Activated CD4-positive, CD25-positive, alpha-beta regulatory T cell treated with anti-CD3 and anti-CD28 coated beads, Interleukin-2, amount 50 U/mL, for 24 hours (primary cell): ENCODE measurements at places on chromosomes 4 and X.

DNA sequence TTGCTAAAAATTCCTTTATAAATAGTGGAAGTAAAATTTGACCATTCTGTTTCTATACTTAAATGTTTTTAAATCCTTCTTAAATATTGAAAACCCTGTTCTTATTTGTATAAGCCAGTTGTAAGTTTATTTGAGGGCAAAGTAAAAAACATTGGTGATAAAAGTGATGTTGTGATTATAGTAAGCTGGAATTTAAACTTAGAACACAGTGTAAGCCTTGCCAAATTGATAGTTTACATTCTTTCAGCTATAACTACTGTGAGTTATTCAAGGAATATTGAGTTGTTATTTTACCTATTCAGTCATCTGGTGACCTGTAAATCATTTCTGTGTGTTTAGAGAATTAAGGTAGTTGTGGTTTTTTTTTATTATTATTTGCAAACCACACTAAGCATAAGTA lies 9.6 kb downstream of the YY2 start:
- no peak for ATAC-seq

- no peak for ATAC-seq
These were observed 45.5 kb downstream of the TMEM144 start for GRCh38 chr4:158255727-158256324.

- no peak for ATAC-seq
These were observed 612.6 kb downstream of the STPG2 start for GRCh38 chr4:97530676-97531075.

DNA sequence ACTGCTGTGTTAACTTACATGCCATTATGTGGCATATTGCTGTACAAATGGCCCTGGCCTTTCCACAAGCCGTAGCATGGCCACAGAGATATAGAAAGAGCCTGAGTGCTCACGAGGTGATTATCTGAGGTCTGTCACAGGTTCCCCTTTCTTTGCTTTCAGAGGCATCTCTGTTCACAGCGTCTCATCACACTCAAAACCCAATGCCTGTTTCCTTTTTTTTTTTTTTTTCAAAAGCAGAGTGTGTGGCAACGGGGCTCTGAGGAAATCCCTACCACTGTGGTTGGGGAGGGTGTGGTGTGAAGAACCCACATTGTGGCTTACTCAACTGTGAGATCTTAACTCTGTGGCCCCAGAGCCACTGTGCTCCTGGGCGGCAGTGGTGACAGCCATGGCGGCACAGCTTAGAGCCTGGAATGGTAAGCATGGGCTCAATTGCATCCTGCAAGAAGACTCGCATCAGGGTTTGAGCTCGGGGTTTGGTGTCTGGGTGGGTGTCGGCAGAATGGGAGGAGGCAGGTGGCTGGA lies 30.8 kb downstream of the RTL5 start:
- ATAC-seq, result peak; percentile 82

- peak; percentile 37 for ATAC-seq
These were observed 2.3 kb downstream of the GPR174 start for GRCh38 chrX:79146640-79147390.

DNA sequence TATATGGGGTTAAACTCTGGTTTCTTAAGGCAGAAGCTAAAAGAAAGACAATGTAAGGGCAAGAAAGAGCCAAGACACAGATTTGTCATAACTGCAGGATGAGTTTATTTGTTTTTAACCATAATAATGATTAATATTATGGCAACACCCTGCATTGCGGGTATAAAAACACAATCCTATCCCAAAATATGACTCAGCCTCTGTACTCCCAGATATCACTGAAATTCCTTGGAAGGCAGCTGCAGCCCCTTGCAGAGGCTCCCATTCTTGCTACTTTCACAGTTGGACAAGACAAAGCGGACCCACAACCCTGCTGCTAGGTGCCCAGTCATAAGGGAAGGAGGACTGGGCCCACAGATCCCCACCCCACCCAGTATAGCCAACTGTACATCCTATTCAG lies 20.4 kb upstream of the FGF16 start:
- ATAC-seq, result no peak

- peak; percentile 51 for ATAC-seq
These were observed 60.4 kb upstream of the IRF2 start for GRCh38 chr4:184534511-184535391.

GRCh38 chrX:9518051-9518450 lies 53.2 kb downstream of the TBL1X start:
- no peak for ATAC-seq

DNA sequence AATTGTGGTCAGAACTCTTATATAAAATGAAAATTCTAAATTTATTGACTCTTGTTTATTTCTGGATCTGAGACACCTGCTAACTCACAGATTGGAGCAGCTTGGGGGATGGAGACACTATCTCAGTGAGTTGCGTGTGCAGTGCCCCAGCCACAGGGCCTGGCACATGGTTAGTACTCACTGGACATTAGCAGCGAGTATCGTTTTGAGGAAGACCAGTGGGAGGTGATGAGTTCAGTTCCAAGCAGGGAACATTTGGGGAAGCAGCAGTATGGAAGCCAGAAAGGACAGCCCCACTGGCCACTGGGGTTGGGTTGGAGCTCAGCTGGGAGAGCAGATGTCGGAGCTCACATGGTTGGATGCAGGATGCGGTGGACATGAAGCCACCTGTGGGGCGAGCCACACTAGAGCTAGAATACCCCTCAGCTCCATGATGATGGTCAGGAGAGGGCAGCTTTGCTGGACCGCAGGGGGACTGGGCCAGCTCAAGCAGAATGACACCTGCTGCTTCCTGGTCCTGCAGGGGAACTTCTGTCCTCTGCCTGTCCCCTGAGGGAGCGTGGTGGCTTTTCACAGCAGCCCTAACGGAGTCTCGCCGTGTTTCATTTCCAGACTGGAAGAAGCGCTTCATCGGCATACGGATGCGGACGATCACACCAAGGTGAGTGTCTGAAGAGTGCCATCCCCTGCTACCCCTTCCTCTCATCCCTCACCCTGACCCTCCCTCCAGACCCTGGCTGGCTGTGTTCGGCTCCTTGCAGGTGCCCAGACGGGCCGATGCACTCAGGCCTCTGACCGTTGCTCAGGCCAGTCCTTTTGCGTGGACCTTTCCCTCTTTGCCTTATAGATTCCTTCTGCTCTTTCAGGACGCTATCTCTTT lies 32.5 kb downstream of the HTRA3 start:
- ATAC-seq, result no peak
